GF-D8 (cell line): ENCODE measurements at places on chromosomes 16 and 17.
A peak's percentile ranks its signal among the peaks of the same experiment; 100 is the strongest.

- no peak for DNase-seq
Measured at GRCh38 chr16:57472665-57473060, 10.2 kb downstream of the POLR2C start.

GRCh38 chr17:81854974-81855774 lies 5.2 kb downstream of the P4HB start:
- DNase-seq: no peak

DNA sequence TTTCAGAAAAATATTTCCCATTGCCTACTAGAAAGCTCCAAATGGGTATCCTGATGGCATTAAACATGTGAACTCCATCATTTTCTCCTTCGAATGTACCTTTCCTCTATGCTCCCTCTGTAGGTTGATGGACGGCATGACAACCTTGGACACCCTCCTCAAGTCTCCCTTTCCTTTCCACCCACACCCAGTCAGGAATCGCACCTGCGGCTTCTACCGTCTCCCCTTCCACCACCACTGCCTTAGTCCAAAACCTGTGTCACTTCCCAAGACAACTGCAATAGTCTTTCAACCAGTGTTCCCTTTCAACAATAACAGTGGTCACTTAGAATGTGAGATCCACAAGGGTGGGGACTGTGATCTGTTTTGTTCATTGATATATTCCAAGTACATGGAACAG lies 233.1 kb upstream of the AXIN2 start:
- DNase-seq: no peak

DNA sequence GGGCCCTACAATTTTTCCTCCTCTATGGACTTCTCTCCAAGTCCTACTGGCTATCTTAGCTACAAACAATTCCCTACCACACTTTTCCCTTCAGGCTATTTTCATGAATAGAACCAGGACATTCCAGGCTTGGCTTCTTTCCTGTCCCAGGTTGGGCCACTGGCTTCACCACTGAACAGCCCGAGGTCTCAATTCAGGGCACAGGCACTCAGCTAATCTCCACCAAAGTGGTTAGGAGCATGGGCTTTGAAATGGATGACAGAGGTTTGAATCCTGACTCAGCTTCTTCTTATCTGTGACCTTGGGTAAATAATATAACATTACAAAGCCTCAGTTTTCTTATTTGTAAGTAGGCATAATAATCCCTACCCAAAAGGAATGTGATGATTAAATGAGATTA lies 50.9 kb upstream of the ZNF629 start:
- no peak for DNase-seq

DNA sequence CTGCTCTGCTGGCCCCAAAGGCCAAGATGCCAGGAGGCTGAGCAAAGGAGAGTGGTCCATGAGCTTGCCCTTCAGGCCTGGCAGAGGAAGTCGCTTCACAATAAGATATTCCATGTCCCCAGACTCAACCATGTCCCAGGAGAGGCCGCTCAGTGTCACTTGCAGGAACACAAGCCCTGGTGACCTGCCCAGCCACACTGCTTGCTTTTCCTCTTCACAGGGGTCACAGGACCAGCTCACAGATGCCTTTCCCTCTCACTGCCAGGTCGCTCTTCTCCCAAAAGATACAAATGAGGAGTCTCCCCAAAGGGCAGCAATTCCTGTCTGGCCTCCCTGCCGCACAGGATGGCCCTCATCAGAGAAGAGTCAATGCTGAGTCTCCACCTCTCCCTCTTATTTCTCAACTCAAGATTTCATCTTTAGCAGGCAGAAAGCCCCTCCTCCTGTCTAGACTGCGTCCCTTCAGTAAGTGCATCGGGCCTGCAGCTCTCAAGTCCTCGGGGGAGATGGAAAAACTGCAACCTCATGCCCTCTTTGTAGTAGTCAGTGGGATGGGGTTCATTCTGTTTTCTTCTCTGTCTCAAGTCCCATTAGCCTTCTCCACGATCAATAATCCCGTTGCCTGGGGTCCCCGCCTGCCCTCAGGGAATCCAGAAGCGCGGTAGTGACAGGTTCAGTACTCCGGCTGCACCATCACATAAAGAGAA lies 5.0 kb downstream of the JUP start:
- no peak for DNase-seq

DNA sequence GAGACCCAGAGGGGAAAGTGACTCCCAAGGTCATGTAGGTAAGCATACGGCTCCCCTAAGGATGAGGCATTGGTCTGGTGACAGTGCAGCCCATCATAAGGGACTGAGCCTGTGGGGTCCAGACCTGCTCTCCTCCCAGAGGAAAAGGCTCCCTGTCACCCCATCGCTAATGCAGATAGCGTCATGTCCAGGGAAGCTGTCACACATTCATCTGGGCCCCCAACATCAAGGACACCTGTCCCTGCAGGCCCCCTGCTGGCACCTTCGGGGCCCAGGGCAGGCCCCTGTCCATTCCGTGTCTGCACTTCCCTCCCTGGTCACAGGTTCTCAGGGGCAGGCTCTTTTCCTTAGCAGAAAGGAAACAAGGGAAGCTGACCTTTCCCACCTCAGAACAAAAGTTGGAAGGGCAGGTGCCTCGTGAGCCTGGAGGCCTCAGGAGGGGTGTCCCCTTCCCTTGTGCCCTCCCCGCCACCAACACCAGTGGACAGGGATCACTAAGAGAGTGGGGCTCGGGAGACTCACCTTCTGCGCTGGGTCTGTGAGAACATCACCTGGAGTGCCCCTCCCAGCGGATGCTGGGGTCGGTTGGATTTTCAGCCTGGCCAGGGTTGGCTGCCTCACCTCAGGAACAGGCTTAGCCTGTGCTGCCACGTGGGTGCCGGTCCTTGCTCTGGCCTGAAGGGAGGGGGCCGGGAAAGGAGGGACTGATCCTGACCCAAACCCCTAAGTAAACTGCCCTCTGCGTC lies 17.3 kb upstream of the LASP1NB start:
- DNase-seq: no peak

GRCh38 chr16:69706256-69706974 lies 19.9 kb downstream of the NQO1 start:
- no peak for DNase-seq

- DNase-seq: no peak
Measured at GRCh38 chr17:61187038-61187437, 212.6 kb upstream of the TBX2 start.

DNA sequence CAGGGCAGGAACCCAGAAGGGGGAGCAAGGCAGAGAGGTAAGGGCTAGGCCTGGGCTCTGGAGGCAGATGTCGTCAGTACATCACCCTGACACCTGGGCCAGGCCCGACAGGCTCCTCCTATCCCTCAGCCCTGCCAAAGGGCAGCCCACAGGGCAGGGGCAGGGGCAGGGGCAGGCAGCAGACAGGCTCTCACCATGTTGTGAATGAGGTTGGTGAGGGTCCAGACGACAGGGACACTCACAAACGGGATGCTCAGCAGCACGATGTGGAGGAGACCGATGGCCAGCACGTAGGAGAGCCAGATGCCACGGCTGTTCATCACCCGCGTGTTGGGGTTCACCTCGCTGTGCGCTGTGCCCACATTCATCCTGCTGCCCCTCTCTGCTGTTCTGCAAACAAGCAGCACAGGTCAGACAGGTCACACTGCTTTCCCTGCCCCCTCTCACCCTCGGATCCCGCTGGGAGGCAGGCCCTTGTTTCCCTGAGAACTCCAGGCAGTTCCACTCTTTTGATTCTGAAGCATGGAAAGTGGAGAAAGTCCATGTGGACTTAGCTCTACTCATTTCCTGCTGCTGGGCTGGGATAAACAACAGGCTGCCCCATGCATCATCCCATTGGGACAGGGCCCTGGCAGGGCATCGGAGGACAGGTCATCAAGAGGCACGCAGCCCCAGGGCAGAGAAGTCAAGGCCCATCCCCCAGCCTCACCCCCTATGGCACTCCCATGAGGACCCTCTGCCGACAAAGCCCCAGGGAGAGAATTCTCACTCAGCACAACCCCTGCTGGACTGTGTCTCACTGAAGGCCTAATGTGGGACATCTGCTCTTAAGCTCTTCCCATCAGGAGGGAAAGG lies 3.3 kb downstream of the ORMDL3 start:
- no peak for DNase-seq

DNA sequence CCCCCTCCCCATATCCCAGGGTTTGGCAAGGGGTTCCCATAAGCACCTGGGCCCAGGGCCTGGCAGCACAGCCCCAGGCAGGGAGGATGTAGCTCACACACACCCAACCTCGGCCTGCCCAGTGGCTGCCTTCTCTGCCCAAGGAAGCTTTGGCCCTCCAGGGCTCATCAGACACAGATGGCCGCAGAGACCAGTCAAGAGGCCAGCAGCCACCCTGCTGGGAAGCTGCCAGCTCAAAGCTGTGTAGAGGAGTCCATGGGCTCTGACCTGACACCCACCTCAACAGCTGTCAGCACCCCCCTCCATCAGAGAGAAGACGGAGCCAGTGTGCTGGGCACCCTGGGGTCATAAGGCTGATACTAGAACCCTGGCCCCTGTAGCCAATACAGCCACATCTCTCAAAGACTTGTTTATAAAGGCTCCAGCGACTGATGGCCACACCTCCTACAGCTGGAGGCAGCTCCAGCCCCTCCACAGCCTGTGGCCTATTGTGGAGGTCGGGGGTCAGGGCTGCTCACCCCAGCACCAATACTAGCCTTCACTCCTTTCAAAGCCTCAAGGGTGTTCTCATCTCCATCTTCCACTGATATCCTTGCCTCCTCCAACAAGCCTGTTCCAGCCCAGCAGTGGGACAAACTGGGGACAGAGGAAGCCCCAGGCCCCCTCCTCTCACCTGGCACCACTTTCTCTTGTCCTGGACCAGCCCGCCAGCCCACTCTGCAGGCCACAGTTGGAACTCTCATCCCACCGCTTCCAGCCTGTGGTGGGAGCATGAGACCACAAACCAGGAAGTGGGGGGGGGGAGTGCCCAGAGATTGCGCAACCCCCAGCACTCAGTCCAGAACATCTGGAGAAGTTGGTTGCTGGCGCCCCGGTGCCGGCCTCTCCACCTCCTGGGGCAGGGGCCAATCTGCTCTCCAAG lies 2.2 kb upstream of the MPG start:
- peak; percentile 88 for DNase-seq

- DNase-seq: no peak
Measured at GRCh38 chr16:65054457-65054856, 67.4 kb downstream of the CDH11 start.

DNA sequence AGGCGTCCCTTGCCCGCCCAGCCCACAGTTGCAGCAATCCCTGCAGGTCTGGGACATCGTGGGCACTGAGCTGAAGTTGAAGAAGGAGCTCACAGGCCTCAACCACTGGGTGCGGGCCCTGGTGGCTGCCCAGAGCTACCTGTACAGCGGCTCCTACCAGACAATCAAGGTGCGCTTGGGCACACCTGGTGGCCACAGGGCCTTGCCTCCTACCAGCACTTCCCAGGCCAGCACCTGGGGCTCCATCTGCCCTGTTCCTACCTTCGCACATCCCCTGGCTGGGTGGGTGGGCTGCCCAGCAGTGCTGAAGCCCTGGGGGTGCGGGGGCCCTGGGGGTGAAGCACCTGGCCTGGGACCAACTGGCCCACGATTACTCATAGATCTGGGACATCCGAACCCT lies 19.9 kb downstream of the TRAF7 start:
- no peak for DNase-seq

DNA sequence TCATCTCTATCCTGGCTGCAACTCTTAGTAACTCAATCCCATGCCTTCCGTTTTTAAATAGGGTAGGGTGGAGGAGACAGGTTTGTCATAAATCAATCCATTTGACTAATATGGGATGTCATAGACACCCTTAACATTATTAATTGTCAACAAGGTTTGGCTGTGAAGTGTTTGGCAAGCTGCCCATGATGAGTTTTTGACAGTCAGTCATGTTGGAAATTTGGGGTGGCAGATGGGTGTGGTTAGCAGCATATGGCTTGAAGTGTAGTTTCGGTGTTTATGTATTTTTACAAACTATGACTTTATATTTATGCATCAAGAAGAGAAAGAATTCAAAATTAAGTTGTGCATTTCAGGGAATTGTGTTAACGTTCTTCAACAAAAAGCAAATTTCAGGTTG lies 221.8 kb upstream of the CDH5 start:
- no peak for DNase-seq

DNA sequence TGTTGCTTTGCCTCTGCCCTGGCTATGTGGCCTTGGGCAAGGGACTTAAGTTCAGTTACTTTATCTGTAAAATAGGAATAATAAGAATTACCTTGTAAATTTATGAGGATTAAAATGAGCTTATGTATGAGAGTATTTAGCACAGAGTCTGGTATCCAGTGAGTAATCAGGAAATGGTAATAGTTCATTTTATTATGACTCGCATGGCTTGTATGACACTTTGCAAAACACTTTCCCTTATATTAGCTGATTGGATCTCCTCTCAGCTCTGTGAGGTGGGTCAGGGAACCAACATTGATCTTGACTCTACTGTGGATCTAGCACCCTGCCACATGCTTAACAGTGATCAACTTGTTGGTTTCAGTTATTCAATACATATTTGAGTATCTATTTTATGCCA lies 8.3 kb upstream of the CDH3 start:
- DNase-seq: no peak

DNA sequence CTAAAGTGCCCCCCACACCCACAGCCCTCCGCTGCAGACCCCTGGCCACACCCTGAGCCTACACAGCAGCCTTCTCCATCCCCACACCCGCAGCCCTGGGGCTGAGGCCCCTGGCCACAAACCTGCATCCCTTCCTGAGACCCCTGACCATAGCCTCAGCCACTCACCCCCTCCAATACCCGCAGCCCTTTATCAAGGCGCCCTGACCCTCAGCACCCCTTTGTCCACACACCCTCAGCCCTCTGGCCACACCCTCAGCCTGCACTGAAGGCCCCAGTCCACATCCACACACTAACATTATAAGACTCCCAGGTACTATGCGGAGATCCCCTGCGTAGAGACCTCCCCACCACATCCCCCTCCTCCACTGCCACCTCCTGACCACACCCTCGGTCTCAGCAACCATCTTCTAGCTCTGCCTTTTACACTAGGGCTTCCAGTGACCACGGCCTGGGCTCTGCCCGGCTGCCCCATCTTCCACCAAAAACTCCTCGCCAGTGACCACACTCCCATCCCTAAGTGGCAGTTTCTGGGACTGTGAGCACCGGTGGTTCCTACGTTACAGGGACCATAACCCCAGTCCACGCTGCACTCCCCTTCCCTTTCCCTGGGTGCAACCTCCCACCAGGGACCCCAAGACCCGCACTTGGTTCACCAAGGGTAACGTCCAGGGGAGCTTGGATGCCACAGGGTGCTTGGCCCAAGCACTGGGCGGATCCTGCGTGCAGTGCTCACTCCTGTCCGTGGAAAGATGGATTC lies 818 bp downstream of the TPPP3 start:
- no peak for DNase-seq

DNA sequence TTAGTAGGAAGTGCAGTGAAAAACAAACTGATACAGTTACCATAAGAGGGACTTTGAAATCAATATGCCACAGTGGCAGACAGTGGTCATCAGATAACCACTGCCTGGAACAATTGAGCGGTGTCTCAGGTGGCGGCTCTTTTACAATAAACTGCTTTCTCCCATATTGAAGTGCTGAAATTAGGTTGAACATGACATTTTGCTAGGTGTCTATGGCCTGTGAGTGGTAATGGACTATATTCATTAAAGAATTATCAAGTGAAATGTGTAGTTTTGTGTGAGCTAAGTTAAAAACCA lies 214.7 kb downstream of the RPTOR start:
- no peak for DNase-seq

- DNase-seq: peak; percentile 61
Measured at GRCh38 chr17:78883089-78883532, 19.9 kb downstream of the CEP295NL start.

- DNase-seq: no peak
Measured at GRCh38 chr17:80103449-80104085, 2.2 kb downstream of the GAA start.

- DNase-seq: peak; percentile 85
Measured at GRCh38 chr16:75038036-75038858, 39.4 kb downstream of the ZNRF1 start.

- no peak for DNase-seq
Measured at GRCh38 chr16:77675464-77676324, 46.6 kb upstream of the NUDT7 start.
